ENCODE measurements at places on chromosomes 3 and 15. TPM values are rescaled to one million over a fixed set of nuclear protein-coding genes. Genes with fewer than 3 reads are reported as not detected.

DNA sequence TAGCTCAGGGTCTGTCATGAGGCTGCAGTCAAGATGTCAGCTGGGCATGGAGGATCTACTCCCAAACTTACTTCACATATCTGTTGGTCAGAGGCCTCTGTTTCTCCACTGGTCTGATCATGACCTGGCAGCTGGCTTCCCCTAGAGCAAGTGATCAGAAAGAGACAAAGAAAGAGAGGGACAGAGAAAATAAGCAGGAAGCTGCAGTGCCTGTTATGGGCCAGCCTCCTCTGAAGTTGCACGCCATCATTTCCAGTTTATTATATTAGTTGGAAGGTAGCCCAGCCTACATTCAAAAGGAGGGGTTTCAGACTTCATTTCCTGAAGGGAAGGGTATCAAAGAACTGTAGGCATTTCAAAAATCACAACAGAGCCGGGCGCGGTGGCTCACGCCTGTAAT lies 5.0 kb upstream of the RPP25 start:
- no peak for DNase-seq

SCN5A gene
- 133 TPM for total RNA-seq

SRGAP3 gene
- total RNA-seq: 6.4 TPM

ROBO2 gene
- total RNA-seq: 0.17 TPM

GRCh38 chr15:27479296-27480140 lies 508.5 kb downstream of the GABRG3 start:
- DNase-seq: no peak

LSAMP gene
- 19.9 TPM for total RNA-seq

PP2D1 gene
- total RNA-seq: not detected

DNA sequence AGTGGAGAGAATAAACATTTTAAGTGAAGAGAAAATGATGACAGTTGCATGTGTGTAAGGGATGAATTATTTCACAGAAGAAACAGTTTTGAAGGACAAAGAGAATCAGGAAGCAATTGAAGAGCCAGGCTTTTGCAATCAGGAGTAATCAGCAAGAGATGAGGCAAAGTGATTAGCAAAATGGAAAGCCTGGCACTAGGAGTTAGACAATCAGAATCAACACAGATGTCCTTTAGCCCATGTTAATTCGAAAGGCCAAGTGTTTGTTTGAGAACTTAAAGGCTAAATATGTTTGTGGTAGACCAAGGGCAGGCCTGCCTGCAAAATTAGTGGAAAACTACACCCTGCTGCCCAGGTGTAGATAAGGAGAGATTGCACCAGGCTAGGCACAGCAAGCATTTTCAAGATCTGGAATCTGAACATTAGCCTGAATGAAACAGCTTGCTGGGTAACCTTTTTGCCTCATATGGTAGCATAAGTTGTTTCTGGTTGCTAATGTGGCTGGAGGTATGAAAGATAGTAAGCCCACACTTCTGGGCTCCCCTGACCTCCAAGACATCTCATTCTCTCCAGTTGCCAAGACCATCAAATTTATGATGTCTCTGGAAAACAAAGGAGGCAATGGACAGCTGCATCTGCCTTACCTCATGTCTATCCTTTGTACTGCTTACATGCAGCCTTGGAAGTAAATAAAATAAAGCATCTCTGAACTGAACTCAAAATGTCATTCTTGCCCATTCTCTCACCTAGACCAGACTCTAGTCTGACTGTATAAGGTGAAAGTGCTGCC lies 22.0 kb upstream of the LEKR1 start:
- no peak for DNase-seq

DNA sequence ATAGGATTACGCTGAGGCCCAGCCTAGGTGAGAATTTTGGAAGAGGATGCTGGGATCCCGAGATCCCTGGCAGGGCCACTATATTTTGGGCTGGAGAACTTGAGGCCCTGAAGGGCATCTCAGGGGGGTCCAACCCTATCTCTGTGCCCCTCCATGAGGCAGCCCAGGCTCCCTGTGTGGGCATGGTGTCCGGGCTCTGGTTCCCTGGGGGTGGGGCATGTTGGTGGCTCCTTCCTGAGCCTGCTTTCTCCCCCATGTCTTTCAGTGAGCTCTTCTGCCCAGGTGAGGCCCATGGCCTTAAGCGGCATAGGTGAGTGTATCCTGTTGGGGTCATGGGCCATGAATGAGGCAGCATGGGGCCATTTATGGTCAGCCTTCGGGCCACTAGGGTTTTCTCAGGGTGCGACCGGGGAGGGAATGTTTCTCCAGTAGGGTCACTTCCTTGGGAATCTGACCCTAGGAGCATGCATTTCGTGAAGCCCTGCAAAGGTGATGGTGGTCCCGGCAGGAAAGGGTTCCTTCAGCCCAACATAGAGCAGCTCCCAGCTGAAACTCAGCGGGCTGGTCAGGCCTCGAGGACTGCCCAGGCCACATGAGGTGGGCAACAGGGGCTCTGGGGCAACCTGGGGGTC lies 191.3 kb downstream of the UBE3A start:
- DNase-seq: no peak

GRCh38 chr3:10242182-10243065 lies 5.8 kb upstream of the TATDN2 start:
- DNase-seq: no peak

- DNase-seq: no peak
Measured at GRCh38 chr3:141915016-141915415, 38.6 kb downstream of the ATP1B3 start.

- DNase-seq: no peak
Measured at GRCh38 chr3:11204697-11205348, 50.5 kb downstream of the HRH1 start.

DNA sequence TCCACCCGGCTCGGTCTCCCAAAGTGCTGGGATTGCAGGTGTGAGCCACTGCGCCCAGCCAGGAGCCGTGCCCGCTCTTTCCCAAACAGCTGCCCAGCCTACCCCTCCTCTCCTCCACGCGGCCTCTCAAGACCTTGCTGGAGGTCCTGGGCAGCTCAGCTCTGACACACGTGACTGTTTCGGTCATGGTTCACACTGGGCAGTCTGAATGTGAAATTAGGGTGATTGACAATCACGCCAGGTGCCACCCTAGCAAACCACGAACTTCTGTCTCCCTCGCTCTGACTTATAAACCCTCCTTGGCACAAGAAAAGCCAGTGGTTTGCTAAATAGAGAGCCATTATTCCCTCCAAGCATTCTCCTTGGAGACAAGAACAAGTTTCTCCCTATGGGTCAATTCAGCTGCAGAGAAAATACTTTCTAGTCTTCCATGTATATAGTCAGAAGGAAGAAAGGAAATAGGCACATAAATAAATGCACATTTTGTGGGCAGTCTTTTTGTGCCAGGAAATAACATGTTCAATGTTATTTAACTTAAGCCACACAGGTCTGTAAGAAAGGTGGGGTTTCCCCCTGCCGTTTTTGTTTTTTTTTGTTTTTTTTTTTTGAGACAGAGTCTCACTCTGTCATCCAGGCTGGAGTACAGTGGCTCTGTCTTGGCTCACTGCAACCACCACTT lies 121.9 kb upstream of the MEF2A start:
- no peak for DNase-seq

C3orf49 gene
- total RNA-seq: not detected

GRCh38 chr3:181725131-181725731 lies 13.5 kb downstream of the SOX2 start:
- DNase-seq: no peak

GRCh38 chr3:167203062-167203461 lies 177.0 kb downstream of the ZBBX start:
- DNase-seq: no peak

GRCh38 chr3:197367081-197367780 lies 68.8 kb upstream of the DLG1 start:
- DNase-seq: no peak

DNA sequence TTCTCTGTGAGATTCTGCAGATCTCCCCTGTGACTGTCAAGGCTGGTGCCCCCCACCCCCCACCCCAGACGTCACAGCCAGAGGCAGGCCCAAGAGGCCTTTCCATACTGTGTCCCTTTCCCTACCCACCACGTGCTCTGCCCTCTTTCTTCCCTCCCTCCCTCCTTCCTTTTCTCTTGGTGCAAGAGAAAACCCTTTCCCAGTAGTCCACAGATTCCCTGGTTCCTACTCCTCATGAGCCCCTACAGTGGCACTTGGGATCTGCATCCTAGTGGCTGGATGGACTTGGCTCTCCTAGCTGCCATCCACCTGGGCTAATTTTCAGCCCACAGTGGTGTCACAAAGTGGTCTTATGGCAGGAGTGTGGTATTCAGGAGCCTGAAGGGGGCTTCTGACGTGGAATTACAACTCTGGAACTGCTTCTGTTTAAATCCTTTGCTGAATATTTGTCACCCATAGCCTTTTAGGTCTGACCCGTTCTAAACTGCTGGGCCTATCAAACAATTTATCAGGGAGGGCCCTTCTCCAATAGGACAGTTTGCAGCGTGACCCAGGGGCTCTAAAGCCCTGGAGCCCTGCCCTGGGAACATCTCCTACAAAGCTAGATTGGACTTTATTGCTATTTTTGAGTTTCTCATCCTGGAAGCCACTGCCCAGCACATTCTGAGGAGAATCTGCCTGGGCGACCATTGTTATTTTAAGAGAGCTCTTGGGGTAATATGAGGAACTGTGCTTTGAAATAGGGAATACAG lies 35.3 kb downstream of the KLF13 start:
- DNase-seq: no peak

DNA sequence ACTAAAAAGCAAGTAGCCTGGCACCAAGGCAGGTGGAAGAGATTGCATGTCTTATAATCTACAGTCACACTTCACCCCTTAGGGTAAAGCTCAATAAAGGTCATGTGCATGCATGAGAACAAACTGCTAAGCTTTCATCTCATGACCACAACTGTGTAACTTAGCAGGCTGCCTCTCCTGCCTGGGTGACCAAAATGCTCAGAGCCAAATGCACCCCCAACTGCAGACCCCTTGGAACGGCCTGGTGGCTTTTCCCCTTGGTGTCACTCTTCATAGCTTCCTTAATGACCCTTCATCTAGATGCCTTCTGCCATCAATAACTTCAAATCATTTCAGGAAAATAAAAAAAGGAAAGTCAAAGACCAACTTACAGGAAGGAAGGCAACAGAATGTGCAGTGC lies 88.1 kb downstream of the ADAMTS17 start:
- DNase-seq: no peak

GATM gene
- 56.4 TPM for total RNA-seq

DNA sequence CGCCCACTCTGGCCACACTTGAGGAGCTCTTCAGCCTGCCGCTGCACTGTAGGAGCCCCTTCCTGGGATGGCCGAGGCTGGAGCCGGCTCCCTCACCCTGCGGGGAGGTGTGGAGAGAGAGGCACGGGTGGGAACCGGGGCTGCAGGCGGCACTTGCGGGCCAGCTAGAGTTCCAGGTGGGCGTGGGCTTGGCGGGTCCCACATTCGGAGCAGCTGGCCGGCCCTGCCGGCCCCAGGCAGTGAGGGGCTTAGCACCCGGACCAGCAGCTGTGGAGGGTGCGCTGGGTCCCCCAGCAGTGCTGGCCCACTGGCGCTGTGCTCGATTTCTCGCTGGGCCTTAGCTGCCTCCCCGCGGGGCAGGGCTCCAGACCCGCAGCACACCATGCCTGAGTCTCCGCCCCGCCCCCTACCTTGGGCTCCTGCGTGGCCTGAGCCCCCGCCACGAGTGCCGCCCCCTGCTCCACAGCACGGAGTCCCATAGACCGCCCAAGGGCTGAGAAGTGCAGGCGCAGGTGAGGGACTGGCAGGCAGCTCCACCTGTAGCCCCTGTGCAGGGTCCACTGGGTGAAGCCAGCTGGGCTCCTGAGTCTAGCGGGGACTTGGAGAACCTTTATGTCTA lies 71.9 kb downstream of the IL12A start:
- DNase-seq: no peak

STAG1 gene
- 22.3 TPM for total RNA-seq

- DNase-seq: no peak
Measured at GRCh38 chr3:102180280-102180931, 254.4 kb upstream of the ZPLD1 start.

DNA sequence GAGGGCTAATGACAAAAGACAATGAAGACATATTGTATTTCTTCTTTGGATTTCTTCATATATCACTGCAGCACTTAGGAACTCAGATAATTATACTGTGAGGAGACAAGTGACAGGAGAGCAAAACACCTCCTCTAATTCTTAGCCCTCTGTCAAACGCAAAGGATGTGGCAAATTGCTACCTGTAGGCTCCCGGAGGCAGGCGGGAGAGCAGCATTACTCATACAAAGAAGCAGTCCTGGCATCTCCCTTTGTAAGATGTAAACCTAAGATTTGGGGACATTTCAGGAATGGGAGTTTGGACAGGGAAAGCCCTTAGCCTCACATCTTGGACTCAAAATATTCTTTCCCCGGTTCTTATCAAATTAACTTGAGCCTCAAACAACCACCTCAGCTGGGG lies 460.8 kb downstream of the SOX2 start:
- DNase-seq: no peak
